ENCODE measurements at places on chromosomes 2 and 18.

- no peak for DNase-seq
Observed at GRCh38 chr2:6999211-6999877, 82.1 kb downstream of the RNF144A start.

GRCh38 chr2:219737270-219737691, 109.9 kb downstream of the SLC4A3 start:
- DNase-seq, result no peak

- DNase-seq, result no peak
Observed at GRCh38 chr18:74505776-74506175, 9.6 kb downstream of the CNDP2 start.

DNA sequence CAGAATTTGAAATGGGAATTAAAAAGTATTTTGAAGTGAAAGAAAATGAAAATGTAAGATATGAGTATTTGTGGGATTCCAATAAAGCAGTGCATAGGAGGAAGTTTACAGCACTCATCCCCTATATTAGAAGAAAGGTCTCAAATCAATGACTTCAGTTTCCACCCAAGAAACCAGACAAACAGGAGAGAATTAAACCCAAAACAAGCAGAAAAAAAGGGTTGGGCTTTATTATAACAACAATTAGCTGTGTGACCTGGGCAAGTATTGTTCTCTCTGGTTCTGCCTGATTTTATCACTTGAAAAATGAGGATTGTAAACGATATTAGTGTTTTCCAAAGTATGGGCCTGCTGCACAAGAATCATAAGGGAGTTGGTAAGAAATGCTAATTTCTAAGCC, 18.3 kb upstream of the LYPD6 start:
- DNase-seq, result no peak

- DNase-seq, result no peak
Observed at GRCh38 chr18:44054514-44054913, 626.2 kb upstream of the SETBP1 start.

DNA sequence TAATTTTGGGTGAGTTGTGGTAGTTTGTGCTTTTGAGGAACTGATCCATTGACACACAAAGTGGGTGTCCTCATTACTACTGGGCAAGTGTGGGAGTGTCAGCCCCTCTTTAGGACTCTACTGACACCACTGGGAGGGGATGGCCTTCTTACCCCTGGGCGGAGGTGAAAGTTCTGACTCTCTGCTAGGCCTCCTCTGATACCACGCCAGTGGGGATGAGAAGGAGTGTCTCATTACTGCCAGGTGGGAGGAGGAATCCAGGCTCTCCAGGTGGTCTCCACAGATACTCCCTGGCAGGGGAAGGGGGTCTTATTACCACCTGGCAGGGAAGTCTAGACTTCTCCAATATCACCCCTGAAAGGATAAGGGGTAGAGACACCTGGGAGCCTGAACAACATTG, 9.1 kb downstream of the LCLAT1 start:
- DNase-seq, result no peak

DNA sequence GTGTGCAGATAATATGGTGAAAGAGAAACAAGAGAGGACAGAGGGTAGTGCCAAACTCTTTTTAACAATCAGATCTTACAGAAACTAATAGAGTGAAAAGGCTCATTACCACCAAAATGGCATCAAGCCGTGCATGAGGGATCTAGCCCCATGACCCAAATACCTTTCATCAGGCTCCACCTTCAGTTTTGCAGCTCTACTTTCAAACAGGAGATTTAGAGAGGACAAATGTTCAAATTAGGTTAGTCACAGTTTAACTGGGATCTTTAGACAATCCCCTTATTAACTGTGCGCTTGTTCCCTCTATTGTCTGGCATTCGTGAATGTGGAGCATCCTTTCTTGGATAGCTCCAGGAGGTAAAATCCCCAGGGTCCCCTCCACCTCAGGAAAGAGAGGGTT, 1209.3 kb upstream of the CHAC2 start:
- DNase-seq, result no peak

- DNase-seq, result no peak
Observed at GRCh38 chr18:48201337-48202005, 207.7 kb downstream of the ZBTB7C start.

DNA sequence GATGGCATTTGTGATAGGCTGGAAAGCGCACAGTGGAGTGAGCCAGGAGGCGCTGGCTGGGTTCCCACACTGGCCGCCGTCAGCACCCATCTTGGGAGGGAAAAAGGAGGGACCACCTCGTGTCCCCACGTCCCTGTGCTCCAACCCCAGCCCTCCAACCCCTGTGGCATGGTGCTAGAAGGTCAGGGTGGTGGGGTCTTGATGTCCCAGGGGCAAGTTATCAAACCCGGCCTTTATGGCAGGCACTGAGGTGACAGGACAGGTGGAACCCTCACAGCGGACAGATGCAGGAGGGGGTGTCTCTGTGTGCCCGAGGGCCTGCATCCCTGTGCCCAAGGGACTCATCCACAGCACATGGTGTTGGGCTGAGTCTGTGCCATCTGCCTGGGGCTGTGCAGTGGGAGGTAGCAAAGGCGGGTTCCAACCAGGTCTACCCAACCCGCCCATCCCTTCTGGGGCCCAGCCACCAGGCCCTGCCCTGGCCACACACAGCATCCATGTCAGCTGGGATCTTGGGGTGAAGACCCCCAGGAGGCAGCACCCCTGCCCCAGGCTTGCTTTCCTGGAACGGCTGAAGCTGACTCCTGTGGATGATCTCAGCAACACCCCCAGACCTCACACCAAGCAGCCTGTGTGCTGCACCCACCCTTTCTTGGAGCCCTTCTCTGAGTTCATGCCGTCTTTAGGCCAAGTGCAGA, 246.1 kb downstream of the NDUFA10 start:
- DNase-seq, result no peak

GRCh38 chr2:213221957-213222356, 62.3 kb upstream of the SPAG16 start:
- DNase-seq, result no peak

DNA sequence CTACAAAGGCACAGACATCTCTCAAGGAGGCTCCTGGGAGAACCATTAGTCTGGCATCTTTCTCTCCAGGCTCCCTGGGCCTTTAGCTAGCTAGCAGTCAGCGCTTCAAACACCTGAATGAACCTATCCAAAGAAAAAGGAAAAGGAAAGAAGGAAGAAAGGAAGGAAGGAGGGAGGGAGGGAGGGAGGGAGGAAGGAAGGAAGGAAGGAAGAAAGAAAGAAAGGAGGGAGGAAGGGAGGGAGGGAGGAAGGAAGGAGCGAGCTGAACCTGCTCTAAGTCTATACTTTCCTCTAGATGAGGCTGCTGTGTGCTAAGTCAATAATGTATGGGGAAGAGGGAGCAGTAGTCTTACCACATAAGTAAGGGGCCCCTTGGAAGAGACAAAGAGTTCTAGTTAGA, 5.1 kb upstream of the BCL11A start:
- no peak for DNase-seq

DNA sequence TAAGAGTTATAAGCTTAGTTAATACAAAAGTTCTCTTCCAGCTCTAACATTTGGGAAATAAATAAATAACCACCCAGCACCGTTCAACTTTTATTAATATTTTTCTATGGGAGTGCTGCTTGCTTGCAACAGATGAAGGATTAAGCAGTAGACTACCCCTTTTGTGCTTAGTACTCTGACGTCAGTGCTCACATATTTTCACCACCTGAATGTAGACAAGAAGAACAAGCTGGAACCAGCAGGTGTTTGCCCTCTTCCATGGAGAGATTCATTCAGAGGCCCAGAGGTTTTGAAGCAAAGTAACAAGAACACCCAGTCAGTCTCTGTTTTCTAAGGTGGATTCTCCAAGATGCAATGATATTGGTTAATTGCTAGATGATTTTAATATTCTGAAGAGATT, 307.1 kb upstream of the PIK3C3 start:
- no peak for DNase-seq

- no peak for DNase-seq
Observed at GRCh38 chr2:18067588-18068384, 189.3 kb downstream of the KCNS3 start.

GRCh38 chr18:75071484-75071785, 137.5 kb downstream of the PTGR3 start:
- DNase-seq, result no peak

GRCh38 chr2:59744436-59744835, 809.0 kb downstream of the BCL11A start:
- no peak for DNase-seq

DNA sequence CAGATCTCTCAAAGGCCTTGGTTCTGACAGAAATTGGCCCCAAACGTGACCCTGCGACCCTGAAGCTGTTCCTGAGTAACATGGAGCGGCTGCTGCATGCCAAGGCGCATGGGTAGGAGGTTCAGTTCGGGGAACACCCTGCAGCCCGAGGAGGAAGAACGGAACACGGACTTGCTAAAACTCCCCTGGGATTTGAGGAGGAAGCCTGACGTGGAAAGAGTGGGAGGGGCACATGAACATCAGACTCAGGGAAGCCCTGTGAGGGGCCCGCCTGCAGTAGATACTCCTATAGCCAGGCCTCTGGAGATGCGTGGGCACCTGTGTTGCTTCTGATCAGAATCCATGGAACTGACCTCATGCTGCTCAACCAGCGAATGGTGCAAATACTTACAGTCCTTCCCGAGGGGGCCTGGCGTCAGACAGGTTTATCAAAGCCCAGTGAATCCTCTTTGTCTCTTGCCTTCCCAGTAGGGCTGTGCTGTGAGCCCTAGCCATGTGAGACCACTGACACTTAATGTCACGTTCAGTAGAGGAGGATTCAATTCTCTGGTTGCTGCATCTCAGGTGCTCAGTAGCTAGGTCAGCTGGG, 46.8 kb downstream of the IMPA2 start:
- DNase-seq, result no peak

DNA sequence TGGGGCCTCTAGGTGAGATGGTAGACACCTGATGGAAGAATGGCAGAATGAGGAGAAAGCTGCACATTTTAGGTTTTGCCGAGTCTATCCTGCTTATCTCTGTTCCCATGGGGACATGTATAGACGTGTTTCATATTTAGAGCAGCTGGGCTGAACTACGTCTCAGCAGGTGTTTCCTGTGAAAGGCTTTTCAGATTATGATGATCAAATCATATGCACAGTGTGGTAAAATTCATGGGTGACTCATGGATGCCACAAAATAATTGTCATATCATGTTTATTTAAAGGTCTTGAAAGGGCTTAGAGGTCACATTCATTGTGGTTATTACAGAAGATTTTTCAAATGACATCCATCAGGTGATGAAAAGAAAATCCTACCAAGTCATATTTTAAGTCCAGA, 90.5 kb downstream of the ICOS start:
- DNase-seq, result no peak

GRCh38 chr2:99960790-99961189, 181.6 kb downstream of the AFF3 start:
- no peak for DNase-seq

- no peak for DNase-seq
Observed at GRCh38 chr2:48944956-48945355, 189.4 kb upstream of the LHCGR start.

GRCh38 chr18:78293940-78294541, 685.6 kb upstream of the SALL3 start:
- DNase-seq, result no peak

DNA sequence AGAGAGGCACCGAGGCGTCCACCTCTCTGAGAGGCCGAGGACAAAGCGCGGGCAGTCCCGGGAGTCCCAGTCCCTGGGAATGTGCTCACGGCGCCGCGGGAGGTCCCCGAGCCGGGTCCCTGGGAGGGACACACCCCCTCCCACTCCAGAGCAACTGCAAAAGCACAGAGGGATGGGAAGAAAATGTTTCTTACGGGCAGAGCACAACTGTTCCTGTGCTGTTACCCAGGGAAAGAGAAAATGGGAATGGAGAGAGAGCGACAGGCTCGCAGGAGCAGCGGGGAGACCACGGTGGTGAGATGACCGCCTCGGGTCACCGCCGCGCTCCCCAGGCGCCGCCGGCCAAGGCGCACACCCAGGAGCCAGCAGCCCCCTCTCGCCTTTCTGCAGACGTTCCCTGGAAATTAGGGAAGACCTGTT, 1.2 kb upstream of the BCL11A start:
- no peak for DNase-seq

DNA sequence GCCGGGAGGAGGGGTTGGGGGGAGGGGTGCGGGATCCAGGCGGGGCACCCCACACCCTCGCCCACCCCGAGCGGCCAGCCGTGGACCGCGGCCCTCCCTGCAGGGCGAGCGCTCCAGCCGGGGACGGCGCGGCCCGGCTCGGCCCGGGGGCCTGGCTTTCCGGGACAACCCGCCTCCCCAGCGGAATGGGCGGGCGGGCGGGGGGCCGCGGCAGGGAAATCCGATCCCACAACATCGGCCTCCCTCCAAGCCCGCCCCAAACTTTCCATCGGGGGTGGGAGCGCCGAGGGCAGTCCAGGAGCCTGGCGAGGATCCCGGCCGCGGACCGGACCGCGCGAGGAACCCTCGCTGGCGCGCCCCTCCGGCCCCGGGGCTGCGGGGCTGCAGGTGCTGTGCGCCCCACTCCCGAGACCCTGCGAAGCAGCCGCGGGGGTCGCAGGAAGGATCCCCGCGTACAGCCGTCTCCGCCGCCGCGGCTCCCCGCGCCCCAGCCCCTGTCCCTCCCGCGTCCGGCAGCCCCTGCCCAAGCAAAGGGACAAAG, 529 bp downstream of the SEMA4C start:
- no peak for DNase-seq

DNA sequence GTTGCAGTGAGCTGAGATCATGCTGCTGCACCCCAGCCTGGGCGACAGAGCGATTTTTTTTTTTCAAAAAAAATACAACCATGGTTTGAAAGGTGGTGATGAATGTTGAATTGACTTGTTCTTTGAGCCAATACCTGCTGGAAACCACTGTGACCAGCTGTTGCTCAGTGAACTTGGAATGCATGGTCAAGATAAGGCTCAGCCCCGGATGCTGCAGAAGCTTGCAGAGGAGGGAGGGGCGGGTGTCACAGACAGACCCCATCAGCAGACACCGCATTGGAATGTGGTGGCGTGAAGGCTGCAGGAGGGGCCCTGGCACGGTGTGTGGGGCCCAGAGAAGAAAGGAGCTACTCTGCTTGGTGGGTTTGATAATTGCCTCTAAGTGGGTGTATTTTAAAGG, 91.6 kb downstream of the ITGB1BP1 start:
- DNase-seq, result no peak

GRCh38 chr2:186591506-186591890, 1.6 kb downstream of the ITGAV start:
- no peak for DNase-seq

DNA sequence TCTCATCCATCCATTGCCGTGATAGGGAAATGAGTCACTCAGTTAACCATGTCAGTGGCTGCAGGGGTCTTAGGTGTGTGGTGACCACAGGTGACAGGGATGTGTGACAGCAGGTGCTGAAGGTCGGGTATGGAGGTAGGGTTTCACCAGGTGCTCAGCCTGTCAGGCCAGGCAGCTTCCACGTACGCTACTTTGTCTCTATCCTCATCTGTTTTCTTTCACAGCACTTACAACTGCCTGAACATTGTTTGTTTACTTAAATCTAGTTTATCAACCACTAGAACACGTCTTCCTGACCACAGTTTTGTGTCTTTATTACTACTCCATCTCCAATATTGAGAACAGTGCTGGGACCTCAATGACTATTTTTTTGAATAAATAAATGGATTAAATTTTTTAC, 11.4 kb upstream of the UXS1 start:
- DNase-seq, result no peak

DNA sequence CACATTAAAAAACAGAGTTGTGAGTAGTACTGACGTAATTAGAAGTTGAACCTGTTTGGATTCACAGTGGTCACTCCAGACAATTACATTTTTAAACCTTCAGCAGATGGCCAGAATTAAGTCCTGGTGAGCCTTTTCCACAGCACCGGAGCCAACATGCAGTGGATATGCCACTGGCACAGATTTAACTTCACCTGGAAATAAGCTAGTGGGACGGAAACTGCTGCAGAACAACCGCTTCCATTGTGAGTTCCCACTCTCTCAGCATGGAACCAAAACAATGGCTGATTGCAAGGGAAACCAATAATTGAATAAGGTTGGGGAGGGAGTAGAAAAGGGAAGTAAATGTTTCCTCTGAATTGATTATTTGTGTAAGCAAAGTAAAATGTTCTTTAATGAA, 515.1 kb downstream of the STK39 start:
- no peak for DNase-seq

Measured in stimulated activated CD4-positive, alpha-beta T cell treated with anti-CD3 and anti-CD28 coated beads, Interleukin-15, amount 100 ng/mL, for 1 hour (primary cell).